Jurkat, Clone E6-1 (cell line): ENCODE measurements at places on chromosomes 4 and X.

DNA sequence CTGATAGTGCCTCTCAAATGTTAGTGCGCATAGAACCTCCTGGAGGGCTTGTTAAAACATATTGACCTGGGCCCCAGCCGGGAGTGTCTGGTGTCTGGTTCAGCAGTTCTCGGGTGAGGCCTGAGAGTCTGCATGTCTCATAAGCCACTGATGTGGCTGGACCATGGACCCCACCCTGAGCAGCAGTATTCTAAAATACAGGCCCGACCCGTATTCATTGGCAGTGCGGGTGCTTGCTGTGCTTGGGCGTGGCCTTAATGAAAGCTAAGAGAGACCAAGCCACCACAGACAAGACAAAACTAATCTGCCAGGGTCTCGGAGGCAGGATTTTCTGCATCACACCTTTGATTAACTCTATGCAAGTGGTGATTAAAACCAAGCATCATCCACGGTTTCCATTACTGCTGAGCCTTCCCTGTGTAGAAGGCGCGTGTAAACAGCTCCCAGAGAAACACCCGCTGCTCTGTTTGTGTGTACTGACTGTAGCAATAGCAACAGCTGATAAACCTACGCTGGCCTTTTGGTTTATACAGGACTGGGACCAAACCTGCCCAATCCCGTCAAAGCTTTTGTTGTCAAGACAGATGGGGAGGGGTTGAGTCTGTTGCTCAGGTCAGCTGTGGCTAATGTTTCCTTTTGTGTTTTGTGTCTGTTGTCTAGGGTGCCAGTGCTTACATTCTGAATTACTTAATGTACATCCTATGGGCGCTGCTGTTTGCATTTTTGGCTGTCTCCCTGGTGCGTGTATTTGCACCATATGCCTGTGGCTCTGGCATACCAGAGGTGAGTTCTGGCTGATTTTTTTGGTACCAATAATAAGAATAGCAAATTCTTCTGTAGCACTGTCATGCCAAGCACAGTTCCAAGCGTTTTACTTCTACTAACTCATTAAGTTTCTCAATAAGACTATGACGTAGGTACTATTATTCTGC, 40.8 kb downstream of the CLCN4 start:
- no peak for DNase-seq

- no peak for DNase-seq
Measured at GRCh38 chr4:172547724-172548123, 620.9 kb upstream of the GALNT7 start.

- DNase-seq, result peak; percentile 37
Measured at GRCh38 chrX:70030301-70030767, 19.4 kb downstream of the AWAT2 start.

DNA sequence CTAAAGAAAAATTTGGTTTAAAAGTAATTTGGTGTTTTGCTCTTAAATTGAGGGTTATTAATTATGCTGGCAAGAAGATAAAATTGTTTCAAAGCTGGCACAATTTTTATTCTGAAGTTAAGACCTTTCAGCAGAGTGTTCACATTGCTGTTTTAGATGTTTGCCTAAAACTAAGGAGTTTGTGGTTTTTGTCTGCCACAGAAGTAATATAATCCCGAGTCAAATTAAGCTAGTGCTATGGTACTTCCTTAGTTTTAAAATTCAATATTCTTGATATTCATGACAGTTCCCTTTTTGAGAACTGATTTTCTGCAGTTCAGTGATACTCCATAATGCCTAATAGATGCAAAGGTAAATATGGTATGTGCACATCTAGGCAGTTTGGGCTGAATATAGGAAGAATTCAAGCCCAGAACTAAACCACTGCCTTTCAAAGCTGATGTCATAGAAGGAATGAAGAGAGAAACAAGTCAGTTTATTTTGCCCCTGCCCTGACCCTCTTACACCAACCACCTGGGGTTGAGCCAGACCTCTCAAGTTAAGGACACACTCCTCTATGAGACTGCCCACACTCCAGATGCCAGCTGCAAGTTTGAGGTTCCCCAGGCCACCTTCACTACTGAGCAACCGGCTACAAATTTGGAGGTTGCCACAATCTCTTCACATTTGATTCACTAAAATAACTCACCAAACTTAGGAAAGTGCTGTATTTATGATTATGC, 32.1 kb upstream of the VEGFC start:
- DNase-seq, result no peak

DNA sequence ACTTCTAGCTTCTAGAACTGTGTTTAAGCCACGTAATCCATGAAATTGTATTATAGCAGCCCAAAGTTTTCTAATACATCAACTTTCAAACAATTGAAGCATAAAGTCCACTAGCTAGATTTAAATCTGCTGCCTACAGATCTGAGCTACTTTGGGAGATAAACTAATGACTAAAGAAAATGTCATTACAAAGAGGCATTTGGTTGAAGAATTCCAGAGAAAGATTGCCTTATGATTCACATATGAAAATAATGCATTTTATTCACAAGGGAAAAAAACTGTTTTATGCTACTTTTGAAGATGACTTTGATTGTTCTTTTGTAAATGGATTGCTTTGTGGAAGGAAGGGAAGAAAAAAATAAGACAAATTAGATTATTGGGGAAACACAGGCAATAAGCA, 124.1 kb upstream of the SLIT2 start:
- DNase-seq, result no peak

DNA sequence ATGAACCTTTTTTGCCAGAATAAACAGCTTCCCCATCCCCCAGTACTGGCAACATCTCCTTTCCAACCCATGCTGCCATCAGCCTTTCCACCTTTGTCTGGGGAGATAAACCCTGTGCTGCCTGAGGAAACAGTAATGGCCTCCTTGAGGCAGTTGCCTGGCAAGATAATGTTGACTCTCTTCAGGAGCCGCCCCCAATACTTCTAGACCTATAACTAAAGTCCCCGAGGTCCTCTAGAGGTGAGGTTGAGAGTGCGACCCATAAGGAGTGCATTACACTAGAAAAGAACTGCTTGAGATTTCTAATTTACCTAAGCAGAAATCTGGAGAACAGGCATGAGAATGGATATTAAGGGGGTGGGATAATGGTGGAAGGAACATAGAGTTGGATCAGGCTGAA, 963.2 kb upstream of the PCDH7 start:
- peak; percentile 7 for DNase-seq

- DNase-seq, result no peak
Measured at GRCh38 chr4:24000470-24000831, 110.6 kb upstream of the PPARGC1A start.

DNA sequence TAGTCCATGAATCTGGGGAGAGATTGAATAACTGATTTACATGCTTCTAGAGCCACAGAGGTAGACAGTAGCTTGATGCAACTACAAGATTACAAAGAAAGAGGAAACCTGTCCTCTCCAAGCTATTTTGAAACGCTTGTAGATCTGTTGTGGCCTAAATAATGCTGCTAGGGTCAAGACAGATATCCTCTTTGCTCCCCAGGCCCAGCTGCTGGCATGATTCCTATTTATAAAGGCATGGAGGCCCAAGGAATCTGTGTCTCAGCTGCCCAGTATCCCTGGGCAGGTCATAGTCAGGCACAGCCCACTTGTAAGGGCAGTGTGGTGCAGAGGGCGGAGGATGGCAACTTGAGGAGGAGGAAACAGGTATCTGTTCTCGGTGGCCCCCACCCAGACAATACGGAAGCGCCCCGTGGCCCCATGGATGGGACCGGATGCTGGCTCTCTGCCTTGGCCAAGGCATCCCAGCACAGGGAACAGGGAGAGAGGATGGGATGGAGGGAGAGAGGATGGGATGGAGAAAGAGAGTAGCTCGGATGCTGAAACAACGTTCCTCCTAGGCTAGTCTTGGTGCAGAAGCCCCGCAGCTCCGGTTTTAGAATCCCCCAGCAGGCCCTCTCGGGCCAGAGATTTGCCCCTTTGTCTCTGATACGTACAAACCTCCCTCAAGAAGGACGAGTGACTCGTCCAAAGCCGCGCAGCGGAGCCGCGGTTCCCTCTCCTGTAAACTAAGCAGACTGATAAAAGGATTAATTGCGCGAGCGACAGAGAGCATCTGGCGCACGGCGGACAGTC, 767 bp upstream of the SMIM20 start:
- no peak for DNase-seq

DNA sequence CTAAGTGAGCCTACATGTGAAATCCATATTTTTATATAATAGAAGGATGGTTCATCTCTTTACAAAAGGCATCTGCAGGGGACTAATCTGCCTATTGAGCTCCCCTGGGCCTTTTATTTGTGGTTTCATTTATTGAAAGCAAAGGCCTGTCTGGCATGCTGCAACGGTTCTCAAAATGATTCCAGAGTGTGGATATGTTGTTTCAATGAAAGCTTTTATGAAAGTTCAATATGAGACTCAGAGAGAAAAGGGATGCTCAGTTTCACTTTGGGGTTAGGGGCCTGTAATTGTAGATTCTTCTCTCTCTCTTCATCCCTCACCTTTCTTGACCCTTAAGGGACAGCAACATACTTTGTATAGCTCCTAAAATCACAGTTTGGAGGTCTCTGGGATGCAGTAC, 204.2 kb upstream of the CASK start:
- no peak for DNase-seq

- DNase-seq, result peak; percentile 85
Measured at GRCh38 chr4:113636877-113637276, 124.7 kb downstream of the CAMK2D start.

DNA sequence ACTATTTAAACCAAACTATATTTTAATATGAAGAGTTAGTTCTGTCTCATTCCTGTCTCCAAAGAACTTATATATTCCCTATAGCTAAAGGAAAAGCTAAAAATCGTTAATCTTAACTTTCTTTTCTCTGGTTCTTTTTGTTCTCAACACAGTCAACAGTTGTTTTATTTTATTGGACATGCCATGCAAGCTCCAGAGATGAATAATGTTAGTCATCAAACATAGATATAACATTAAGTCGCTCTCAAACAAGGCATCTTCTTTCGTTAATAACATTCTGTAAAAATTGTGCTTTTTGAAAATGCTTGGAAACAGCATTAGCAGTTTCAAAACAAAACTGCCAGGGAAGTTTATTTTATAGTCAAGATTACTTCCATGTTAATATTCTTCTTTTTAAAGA, 117.9 kb upstream of the GPM6A start:
- DNase-seq, result no peak

GRCh38 chrX:153662266-153662665, 11.3 kb downstream of the PNCK start:
- DNase-seq, result no peak

DNA sequence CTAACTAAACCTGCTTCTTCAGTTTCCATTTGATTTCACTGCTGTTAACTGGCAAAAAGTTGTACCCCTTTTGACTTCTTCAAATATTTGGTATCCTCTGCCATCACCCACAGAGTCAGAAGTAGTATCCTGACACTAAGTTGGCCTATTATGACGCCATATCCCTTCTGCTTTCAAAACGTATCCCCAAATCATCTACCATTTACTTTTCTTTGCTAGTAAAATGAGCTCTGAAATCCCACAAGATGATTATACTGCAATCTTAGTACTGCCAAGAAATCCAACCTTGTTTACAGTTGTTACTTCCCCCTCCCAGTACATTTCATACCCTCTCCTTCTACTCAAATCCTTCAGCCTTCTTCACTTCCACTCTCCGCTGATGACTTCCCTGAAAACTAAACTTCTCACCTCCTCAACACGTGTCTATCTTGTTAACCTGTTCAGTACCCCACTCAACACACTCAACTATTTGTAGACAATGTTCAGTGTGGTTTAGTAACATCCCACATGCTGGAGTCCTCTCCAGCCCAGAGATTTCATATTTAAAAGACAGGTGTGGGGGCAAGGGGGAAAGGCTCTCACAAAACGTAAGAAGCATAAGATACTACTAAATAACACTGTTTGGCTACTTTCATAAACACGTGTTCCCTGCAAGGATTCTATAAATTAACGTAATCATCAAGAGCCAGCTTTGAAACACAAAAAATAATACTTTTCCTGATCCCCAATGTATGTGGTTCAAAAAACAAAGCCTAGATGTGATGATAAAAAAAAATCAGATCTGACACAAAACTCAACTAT, 1.3 kb downstream of the NAF1 start:
- DNase-seq, result no peak

DNA sequence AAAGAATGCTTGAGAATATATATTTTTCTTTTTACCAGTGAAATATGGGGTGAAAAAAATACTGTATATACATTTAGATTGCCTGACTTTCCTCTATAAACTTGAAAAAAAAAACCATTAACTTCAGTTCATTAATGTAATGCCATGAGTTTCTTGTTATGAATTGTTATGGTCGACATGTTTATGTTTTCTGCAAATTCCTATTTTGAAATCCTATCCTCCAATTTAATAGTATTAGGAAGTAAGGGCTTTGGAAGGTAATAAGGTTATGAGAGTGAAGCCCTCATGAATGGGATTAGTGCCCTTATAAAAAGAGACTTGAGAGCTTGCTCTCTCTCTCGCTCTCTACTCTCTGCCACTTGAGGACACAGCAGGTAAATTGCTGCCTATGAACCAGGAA, 211.4 kb downstream of the LDB2 start:
- no peak for DNase-seq

DNA sequence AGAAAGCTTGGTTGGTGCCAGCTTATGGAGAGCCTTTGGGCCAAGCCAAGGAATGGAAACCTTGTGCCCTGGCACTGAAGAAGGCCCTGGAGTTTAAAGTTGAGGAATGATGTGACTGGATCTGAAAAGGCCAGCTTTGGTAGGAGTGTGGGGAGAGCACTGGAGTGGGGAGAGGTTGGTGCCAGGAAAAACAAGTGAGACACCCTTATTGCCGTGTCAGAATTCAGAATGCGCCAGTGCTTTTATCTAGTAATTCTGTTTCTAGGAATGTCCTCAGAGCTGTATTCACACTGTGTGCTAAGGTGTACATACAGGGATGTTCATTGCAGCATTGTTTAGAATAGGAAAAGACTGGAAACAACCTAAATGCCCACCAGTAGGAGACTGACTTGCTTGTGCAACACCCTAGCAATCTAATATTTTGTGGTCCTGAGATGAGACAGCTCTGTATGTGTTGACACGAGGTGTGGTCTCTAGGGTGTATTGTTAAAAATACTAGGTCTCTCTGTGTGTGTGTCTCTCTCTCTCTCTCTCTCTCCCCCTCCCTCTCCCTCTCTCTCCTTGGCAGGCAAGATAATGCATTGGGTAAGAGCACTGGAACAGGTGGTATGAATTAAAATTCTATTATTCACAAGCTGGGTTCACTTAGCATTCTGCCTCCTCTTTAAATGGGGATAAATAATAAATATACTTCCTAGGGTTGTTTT, 107.8 kb downstream of the GATB start:
- no peak for DNase-seq
